ENCODE measurements at places on chromosomes 7 and 10.

DNA sequence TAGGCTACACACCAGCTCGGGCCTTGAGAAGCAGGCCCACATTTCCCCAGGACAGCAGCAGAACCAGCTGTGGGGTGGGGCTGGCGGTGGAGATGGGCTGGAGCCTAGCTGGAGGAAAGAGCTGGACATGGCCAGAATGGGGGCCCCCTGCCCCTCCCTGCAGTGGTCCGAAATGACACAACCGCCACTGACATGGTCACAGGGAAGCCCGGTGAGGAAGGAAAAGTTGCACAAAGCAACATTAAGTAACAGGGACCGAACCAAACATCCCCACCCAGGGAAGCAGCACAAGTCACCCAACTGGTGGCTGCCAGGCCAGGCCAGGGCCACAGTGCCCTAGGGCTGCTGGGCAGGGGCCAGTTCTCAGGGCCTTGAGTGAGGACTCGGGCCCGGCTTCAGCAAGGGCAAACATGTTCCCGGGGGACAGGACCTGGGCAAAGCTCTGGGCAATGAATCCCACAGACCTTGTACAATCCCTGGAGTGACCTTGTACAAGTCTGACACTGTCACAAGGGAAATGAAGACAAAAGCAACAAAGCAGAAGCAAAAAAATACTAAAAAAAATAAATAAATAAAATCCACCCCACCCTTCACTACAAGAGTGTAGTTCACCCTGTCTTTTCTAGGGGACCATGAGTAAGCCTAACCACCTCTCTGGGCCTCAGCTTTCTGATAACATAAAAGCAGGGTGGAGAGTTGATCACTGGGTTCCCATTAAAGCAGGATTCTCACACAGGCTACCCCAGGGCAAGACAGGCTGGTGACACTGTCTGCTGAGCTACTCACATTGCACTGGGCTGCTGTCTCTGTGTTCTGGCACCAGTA, 33.0 kb downstream of the PSAP start:
- no peak for DNase-seq

DNA sequence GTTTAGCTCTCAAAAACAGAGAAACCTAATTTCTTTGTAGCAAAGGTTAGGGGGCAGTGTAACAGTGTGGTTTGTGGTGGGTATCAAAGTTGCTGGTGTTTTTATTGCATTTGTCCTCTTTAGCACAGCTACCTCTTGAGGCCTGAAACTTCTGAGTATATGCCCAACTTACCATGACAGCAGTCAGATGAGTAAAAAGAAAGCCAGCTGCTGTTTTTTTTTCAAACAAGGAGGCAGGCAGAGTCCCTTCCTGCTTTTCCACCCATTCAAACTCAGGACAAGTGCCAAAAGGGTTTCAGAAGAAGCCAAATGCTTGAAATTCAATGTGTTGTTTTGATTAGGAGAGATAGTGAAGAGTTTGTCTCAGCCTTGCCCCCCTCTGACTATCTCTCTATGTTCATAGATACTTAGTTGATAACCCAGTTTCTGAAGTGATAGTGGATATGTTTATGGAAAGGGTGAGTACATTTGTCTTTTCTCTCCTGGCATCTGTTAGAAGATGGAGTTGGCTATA, 23.1 kb downstream of the GBF1 start:
- DNase-seq, result no peak

- DNase-seq, result no peak
These were observed 27.6 kb upstream of the RNF32 start for GRCh38 chr7:156612930-156613329.

- DNase-seq, result peak; percentile 53
These were observed 652.8 kb downstream of the KCNMA1 start for GRCh38 chr10:76984559-76985443.

DNA sequence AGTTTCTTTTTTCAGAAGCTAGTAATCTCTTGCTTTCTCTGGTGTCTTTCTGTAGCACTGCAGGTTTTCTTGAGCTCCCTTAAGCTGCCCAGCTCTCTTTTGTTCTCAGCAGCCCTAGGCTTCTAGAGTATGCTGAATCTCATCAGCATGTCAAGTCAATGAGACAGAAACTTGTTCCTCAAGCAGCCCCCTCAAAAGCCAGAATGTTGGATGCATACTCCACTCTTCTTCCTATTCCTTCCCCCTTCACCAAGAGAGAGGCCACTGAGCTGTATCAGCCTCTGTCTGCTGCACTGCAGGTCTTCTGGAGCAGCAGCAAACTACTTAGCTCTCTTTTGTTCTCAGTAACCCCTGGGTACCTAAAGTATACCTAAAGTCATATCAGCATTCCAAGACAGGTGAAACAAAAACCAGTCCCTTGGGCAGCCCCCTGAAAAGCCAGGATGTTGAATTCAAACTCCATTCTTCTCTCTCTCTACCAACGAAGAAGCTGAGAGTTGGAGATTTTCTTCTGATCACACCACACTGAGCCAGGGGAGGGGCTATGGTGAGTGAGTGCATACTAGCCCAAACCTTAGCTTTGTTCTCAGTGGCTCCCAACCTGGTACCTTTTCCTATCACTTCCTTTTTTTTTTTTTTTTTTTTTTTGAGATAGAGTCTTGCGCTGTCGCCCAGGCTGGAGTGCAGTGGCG, 73.3 kb upstream of the WAC start:
- no peak for DNase-seq

DNA sequence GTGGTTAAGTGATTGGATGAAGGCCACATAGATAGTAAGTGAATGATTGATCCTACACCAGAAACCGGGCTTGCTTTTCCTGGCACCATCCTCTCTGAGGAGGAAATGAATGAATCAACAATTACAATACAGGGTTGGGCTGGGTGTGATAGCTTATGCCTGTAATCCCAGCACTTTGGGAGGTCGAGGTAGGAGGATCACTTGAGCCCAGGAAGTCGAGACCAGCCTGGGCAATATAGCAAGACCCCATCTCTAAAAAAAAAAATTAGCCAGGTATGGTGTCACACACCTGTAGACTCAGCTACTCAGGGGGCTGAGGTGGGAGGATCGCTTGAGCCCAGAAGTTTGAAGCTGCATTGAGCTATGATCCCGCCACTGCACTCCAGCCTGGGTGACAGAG, 111.5 kb downstream of the COL26A1 start:
- no peak for DNase-seq

DNA sequence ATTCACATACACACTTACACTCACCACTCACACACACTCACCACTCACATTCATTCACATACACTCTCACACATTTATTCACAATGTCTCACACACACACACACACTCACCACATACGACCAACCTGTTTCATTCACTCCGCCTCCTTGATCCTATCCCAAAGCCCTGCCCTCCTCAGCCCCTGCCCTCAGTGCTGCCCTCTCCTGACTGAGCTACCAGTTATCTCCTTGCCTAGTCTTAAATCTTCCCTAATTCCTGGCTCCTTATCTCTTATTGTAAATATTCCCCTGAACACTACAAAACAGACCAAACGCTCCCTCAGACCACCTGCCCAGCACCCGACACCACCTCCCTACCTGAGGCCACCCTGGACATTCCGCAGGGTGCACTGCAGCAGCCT, 26.1 kb upstream of the C10orf120 start:
- DNase-seq, result no peak

GRCh38 chr7:46369933-46370654, 449.0 kb upstream of the IGFBP3 start:
- DNase-seq, result no peak

GRCh38 chr7:116736927-116737715, 65.1 kb downstream of the MET start:
- DNase-seq, result no peak

DNA sequence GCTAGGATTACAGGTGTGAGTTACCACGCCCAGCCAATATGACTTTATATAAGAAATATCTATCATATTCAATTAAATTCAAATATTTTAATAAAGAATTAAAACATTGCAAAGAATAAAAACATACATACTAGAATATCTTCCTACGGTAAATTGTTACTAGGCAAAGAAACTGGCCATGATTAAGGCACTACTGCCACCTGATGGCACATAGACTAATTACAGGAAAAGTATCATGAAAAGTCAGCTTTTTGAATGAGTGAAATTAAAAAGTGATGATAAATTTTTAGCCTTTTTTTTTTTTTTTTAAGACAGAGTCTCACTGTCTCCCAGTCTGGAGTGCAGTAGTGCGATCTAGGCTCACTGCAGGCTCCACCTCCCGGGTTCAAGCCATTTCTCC, 30.9 kb downstream of the MRPS33 start:
- DNase-seq, result peak; percentile 24

GRCh38 chr10:72083790-72084459, 4.4 kb downstream of the SPOCK2 start:
- no peak for DNase-seq

Measured in hematopoietic multipotent progenitor cell treated with erythropoietin and hydrocortisone succinate and interleukin-3 and kit ligand, for 15 days (in vitro differentiated cells).